ENCODE measurements at places on chromosomes 1 and 21.
A peak's percentile ranks its signal among the peaks of the same experiment; 100 is the strongest.

DNA sequence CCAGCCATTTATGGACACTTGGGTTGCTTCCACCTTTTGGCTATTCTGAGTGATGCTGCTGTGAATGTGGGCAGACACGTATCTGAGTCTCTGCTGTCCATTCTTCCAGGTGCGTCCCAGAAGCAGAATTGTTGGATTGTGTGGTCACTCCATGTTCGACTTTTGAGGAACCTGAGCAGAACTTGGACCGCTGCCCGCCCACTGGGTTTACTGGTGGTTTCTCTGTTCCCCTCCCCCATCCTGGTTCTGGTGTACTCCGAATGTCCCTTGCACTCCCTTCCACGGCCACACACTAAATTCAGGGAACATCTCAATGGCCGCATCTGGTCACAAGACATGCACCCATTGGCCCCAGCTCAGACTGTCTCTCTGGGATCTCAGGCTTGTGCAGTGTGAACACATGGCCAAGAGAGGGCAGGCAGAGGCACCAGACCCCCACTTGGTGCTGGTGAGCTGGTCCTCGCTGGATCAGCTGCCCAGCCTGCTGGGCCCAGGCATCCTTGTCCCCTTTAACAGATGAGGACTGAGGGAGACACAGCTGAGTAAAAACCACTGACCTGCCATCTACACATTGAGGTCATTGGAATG, 565.1 kb downstream of the NPHP4 start:
- DNase-seq: no peak

DNA sequence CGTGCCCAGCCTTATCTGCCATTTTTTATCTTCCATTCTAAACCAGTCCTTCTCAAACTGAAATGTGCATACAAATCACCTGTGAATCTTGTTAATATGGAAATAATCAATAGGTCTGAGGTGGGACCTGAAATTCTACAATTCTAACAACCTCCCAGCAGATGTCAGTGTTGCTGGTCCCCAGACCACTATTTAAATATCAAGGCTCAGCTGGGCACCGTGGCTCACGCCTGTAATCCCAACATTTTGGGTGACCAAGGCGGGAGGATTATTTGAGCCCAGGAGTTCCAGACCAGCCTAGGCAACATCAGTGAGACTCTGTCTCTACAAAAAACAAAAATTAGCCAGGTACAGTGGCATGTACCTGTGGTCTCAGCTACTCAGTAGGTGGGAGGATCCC, 4.1 kb downstream of the UQCRHL start:
- DNase-seq: no peak

GRCh38 chr1:24117132-24117531, 5.2 kb upstream of the MYOM3 start:
- DNase-seq: no peak

- no peak for DNase-seq
These were observed 33.4 kb downstream of the TLR5 start for GRCh38 chr1:223109581-223110026.

DNA sequence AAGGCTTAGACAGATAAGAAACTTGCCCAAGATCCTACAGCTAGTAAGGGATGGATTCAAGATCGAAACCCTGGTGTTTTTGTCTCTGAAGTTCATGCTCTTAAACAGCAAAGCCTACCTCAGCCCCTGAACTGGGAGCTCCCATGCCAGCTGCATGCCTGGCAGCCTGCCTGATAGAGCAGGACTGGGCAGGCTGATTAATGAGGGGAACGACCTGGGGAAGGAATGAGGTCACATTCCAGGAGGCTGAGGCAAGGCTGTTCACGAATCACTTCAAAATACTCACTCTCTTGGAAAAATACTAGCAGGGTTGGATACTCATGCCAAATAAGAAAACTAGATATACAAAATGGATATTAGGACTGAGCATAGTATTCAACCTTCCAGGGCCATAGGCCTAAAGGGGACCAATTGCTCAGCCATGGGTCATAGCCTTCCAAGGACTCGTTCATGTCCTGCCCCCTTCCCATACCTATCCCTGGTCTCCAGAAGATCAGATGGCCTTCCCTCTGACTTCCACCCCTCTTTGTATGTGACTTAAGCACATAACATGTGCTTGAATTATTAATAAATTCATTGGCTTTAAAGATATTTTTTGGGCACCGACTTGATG, 15.6 kb upstream of the TACSTD2 start:
- DNase-seq: no peak

DNA sequence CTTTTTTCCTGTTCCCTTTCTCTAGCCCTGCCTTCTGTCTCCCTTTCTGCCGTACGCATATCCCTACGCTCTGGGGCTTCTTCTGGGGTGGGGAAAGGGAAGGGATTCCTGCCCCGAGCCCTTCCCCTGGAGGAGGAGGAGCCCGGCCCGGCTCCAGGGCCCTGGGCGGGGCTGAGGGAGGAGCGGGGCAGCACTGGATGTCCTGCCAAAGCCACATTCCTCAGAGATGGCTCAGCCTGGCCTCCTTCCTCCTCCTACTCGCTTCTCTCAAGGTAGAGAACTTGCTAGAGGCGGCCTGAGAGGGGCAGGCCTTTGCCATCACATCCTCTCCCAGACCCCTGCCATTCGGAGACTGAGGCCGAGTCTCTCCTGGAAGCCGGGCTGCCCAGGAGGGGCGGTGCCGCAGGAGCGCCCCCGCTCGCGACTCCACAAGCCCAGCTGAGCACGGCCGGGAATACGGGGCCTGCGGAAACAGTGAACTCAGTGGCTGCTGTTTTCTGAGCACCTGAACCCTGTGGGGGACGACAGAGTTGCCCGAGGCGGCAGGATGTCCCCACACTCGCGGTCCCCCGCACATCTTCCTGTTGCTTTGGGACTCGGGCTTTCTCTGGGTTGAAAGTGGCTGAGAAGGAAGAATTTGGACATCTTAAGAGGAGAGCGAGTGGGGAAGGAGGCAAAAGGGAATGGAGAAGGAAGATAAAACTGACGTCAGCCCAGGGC, 12.2 kb downstream of the ADAMTSL4 start:
- DNase-seq: peak; percentile 97

- no peak for DNase-seq
These were observed 58.2 kb upstream of the SLC45A1 start for GRCh38 chr1:8259498-8260290.

GRCh38 chr21:43188592-43189210, 19.9 kb downstream of the CRYAA start:
- no peak for DNase-seq

- no peak for DNase-seq
These were observed 58.5 kb upstream of the LAX1 start for GRCh38 chr1:203706444-203706843.

- DNase-seq: no peak
These were observed 48.7 kb upstream of the KCNJ15 start for GRCh38 chr21:38208118-38208517.

- DNase-seq: no peak
These were observed 4.9 kb upstream of the C1orf185 start for GRCh38 chr1:51097171-51097570.

DNA sequence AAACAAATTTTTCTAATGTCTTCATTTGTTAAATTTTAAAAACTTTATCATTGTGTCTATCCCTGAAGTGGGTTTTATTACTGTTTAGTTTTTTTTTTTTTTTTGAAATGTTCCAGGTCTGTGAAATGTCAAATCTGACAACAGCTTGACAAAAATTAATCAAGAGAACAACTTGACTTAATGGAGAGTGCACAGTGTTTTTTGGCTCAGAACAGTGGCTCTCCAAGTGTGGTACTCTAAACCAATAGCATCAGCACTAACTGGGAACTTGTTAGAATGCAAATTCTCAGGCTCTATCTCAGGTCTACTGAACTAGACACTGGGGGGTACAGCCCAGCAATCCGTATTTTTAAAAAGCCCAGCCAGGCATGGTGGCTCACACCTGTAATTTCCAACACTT, 49.2 kb downstream of the ATP1B1 start:
- DNase-seq: no peak

DNA sequence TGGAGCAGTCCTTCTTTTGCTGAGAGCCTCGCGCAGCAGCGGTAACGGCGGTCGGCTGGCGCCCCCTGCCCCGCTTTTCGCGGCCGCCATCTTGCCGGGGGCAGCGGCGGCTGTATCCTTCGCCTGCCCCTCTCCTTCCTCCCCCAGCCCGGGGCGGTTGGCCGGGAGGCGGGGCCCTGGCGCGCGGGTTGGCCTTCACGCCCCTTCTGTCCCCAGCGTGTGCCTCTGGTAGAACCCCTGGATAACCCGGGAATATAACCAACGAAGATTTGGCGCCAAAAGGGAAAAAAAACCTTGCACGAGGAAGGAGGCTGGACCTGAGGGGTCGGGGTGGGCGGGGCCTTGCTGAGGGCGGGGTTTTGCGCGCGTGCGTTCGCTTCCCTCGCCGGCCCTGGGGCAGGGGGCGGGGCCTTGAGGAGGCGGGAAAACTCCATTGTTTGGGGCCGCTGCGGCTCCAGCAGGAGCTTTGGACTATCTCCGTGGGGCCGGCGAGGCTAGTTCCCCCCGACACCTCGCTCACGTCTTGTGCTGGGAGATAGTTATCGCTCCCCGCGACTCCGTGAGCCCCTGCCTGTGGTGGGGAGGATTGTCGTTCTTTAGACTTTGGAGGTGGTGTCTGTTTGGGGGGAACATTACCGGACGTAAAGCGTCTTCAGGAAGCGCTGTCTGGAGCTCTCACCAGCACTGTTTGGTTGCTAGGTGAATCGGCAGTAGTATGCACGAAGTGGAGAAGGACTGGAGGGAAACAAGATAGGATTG, 689 bp downstream of the NASP start:
- DNase-seq: peak; percentile 65
